Tibial nerve (tissue), 4 donors: ENCODE measurements at places on chromosomes 13 and 19.
A peak's percentile ranks its signal among the peaks of the same experiment; 100 is the strongest.

DNA sequence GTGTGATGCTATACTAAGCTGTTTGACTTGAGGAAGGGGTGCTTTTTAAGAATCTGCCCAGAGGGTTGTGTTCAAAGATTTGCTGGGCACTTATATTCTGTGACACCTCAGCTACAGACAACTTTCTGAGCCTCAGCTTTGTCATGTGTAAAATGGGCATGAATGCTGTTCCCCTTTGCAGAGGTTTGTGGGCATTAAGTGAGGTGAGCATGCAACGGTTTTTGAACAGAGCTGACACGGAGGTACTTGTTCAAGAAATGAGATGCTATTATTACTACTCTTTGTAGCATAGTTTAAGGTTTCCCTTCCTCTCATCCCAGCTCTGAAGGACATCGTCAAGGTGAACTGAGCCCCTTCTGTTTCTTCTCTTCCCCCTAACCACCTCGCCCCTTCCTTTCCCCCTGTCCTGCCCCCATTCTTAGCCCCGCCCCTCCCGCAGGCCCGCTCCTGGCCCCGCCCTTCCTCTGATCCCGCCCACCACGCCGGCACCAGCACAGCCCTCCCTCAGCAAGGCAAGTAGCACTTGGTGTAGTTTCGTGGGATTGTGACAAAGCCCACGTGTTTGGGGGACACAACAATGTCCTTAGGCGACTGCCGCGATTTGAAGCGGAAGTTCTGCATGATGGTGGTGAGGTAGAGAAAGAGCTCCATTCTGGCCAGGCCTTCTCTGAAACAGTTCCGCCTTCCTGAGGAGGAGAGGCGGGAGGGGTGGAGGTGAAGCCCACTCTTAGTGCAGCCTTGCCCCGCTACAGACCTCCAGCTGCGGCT is 26.1 kb upstream of the CYP2A7 start:
- H3K36me3 ChIP-seq: no peaks in the 10 kb centered on the region
- no peak overlapping the region for H3K27ac ChIP-seq
- H3K4me3 ChIP-seq: no peak overlapping the region
- H3K4me1 ChIP-seq: no peaks in the 10 kb centered on the region
- DNase-seq: no peak

DNA sequence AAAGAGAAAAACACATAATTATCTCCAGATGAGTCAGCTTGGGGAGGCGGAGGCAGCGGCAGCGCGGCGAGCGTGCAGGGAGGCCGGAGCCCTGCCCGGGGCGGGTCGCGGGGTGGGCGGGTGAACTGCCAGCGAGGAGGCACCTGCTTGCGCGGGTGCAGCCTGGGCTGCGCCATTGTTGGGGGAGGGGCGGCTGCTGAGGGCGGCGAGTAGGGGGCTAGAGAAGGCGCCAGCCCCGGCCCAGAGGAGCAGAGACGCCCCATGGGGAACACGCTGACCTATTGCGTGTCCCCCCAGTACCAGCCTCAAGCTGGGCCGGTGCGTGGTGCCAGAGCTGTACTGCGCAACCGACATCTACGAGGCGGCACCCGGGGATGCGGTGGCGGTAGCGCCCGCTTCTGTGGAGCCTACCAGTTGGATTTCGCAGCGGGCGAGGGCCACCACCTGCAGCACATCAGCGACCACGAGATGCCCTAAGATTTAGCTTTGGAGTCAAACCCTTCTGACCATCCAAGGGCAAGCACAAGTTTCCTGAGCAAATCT is 16.7 kb downstream of the ZNF100 start:
- H3K4me3 ChIP-seq: no peak overlapping the region
- H3K27ac ChIP-seq: no peak overlapping the region
- H3K4me1 ChIP-seq: no peaks in the 10 kb centered on the region
- no peak for DNase-seq
- no peaks in the 10 kb centered on the region for H3K27me3 ChIP-seq

GRCh38 chr13:111006506-111007031 is 91.7 kb upstream of the ANKRD10 start:
- H3K27me3 ChIP-seq: no peaks in the 10 kb centered on the region
- H3K4me1 ChIP-seq: no peaks in the 10 kb centered on the region
- DNase-seq: peak; percentile 66
- peak overlapping the region; percentile 76 for H3K27ac ChIP-seq
- no peak overlapping the region for H3K4me3 ChIP-seq

DNA sequence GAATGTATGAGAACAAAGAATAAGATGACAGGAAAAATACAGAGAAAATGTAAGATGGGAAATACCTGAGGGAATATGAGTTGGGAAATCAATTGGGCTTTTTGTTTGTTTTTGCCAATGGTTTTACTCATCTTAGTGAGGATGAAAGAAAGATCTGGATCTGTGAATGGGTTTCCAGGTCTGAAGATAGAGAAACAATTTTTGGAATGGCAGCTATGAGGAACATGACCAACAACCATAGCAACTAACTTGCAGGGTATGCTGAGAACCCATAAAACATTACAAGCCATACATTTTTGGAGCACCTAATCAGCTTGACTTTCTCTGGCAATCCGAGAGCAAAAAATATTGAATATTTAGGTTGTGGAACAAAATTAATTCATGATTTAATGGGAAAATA is 290.0 kb downstream of the KCTD12 start:
- no peaks in the 10 kb centered on the region for H3K36me3 ChIP-seq
- no peaks in the 10 kb centered on the region for H3K4me1 ChIP-seq
- no peak overlapping the region for H3K4me3 ChIP-seq
- no peak for DNase-seq

GRCh38 chr19:35144259-35144599 is 1.2 kb downstream of the FXYD7 start:
- no peak for DNase-seq
- no peaks in the 10 kb centered on the region for H3K36me3 ChIP-seq
- H3K27ac ChIP-seq: no peak overlapping the region
- no peak overlapping the region for H3K4me3 ChIP-seq

DNA sequence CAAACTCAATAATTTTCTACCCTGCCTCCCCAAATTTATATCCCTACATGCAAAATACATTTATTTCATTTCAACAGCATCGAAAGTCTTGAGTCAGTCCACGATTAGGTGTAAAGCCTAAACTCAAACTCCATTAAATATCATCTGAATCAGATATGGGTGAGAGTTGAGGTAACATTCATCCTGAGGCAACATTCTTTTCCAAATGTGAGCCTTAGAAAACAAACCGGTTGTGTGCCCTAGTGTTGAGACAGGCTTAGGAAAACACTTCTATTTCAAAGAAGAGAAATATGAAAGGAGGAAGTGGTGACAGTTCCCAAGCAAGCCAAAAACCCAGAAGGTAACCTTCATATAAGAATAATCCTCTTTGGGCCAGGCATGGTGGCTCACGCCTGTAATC is 12.1 kb upstream of the ZNF441 start:
- no peak for DNase-seq
- H3K36me3 ChIP-seq: no peaks in the 10 kb centered on the region
- H3K4me3 ChIP-seq: no peak overlapping the region
- H3K27ac ChIP-seq: no peak overlapping the region
- H3K27me3 ChIP-seq: no peaks in the 10 kb centered on the region

DNA sequence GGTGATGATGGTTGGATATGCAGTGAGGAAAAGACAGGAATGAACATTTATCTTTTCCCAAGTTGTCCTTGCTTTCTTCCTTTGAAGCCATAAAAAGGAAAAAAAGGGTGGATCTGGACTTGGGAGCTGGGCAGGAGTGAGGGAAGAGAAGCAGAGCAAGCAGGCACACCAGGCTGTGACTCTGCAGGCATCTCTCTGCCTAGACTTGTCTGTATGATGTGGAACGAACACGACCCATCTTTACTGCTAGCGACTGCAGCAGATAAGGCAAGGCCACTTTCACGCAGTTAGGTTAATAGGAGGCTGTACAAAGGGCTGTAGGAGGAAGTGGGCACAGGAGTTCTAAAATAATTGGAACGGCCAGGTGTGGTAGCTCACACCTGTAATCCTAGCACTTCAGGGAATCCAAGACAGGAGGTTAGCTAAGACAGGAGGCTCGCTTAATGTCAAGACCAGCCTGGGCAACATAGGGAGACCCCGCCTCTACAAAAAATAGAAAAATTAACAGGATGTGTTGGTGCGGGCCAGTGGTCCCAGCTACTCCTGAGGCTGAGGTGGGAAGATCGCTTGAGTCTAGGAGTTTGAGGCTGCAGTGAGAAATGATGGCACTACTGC is 961 bp upstream of the URI1 start:
- no peak overlapping the region for H3K4me3 ChIP-seq
- H3K4me1 ChIP-seq: peaks cover 19% of the 10 kb centered on the region
- H3K27me3 ChIP-seq: no peaks in the 10 kb centered on the region
- no peak for DNase-seq

DNA sequence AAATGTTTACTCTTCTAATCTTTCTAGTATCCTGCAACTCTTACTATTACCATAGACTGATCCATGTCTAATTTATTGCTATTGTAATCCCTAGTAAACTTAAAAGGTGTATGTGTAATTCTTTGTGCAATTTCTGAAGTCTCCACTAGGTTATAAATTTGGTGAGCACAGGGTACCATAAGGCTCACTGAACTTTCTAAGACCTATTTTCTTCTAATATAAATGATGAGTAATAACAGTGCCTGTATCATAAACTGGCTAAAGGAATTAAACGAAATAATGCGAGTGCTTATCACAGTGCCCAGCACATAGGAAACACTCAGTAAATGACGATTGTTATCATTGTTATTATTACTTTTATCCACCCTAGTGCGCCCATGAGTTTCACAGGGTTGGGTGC is 119.1 kb downstream of the KLF12 start:
- H3K36me3 ChIP-seq: no peaks in the 10 kb centered on the region
- H3K4me1 ChIP-seq: no peaks in the 10 kb centered on the region
- H3K4me3 ChIP-seq: no peak overlapping the region

- H3K4me1 ChIP-seq: peaks cover 14% of the 10 kb centered on the region
- peak overlapping the region; percentile 40 for H3K27ac ChIP-seq
- DNase-seq: no peak
Observed at GRCh38 chr19:2969104-2969504, 8.3 kb upstream of the TLE6 start.
